ENCODE measurements at places on chromosomes 12 and 14.

- peak; percentile 83 for DNase-seq
These were observed 59.6 kb downstream of the FIGNL2 start for GRCh38 chr12:51788876-51789275.

DNA sequence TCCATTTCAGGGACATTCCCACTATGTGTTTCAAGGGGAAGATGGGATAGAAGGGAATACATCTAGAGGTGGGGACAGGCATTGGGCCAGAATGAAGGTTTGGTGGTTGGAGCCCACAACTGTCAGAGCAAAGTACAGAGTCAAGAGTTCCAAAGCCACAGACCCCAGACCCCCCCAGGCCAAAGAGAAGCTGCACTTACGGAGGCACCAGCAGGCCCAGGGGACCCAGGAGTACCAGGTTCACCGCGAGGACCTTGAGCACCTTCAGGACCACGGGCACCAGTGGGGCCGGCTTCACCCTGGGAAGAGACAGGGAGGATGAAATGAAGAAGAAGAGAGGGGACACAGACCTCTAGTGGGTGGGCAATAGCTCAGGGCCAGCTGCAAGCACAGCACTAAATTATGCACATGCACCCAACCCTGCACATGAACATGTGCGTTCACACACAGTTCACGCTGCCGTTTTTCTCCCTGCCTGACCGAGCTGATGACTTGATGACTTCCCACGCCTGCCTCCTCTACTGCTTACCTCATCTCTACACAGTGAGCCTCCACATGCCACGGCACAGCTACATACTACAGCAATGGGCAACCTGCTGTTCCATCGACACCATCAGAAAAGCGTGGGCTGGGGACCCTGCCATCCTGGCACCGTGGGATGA is 16.7 kb downstream of the COL2A1 start:
- no peak for DNase-seq

DNA sequence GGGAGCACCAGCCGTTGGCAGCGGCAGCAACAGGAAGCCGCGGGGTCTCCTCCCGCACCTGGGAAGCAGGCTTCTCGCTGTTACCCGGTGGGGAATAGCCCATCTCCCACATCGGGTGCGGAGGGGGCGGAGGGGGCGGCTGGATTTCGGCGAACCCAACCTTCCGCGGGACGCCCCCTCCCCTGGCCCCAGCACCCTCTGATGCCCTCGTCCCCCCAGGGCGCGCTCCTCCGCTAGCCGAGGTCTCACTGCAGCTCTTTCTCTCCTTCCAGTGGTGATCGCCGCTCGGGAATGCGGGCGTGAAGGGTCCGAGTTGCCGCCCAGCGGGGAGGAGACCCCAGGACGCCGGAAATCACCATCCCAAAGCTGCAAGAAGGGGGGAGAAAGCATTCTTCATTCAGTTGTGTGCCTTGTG is 303 bp downstream of the SAMD4A start:
- peak; percentile 41 for DNase-seq

GRCh38 chr12:12891080-12891880 is at the start of gene GPRC5A:
Gene GPRC5A, plus strand, starts transcription at chr12:12891562. Its CDS starts 16,688 bp downstream, at chr12:12908250.
- peak; percentile 65 for DNase-seq

DNA sequence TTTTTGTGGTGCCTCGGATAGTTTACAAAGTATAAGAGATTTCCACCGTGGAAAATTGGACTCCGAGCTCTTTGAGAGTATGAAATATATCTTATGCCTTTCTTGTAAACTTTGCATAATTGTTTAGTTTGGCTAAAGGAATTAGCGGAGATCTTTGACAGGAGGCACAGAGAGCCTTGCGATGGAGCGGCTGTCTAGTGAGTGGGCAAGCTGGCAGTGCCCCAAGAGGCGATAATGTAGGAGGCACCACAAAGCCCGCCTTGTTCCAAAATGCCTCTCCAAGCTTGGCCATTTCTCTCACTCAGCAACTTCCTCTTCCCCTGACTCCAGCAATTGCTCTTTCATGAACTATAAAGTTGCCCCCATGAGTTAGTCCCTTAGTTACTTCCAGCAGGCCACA is 270.1 kb upstream of the PRICKLE1 start:
- DNase-seq = no peak

GRCh38 chr14:51478175-51478621 is 173.5 kb upstream of the FRMD6 start:
- peak; percentile 86 for DNase-seq

- DNase-seq = peak; percentile 53
These were observed 110.5 kb downstream of the ASCL4 start for GRCh38 chr12:107884769-107885694.

DNA sequence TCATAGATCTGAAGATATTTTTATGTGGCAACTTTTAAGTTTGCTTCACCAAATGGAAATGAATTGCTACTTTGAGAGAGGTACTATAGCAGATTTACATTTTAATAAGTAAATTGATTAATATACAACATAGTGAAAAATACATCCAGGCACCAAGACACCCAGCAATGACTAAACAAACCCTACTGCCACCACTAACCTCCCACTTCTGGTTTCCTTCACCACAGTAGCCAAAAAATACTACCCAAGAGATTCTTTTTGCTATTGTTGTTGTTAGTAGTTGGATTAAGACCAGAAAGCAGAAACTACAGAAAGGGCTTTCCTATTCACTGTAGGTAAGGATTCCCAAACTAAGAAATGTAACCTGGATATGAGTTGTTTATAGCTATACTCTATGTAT is 54.1 kb downstream of the COCH start:
- DNase-seq = no peak

GRCh38 chr14:83977583-83977982 is 1552.4 kb upstream of the FLRT2 start:
- no peak for DNase-seq

GRCh38 chr12:110436231-110436630 is 13.9 kb downstream of the ARPC3 start:
- no peak for DNase-seq

DNA sequence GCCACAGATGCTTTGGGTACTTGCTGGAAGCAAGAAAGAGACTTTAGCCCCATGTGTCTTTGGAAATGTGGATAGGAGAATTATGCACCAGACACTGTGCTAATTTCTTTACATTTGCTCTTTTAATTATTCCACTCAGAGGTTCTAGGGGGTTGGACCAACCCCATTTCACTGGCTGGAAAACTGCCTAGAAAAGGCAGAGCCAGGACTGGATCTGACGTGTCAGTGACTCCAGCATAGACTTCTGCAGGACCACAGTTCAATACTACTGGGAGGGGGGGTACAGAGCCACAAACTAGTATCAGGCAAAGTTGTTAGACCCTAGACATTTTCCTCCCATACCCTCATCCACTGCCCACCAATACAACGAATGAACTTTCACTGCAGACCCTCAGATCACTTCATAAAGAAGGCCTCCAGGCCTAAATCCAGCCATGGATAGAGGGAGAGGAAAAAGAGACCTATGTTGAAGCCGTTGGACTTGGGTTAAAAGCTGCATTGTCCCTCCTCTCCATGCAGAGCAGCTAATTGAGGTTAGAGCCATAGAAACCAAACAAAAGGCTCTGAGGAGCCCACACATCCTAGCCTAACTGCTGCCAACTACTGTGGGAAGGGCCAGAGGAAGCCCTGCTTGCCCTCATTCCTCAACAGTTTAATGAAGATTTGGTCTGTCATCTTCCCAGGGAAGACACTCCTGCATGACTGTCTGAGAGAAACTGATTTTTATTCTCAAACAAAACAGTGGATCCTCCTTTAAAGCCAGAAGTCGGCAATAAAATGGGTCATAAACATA is 68.7 kb downstream of the STON2 start:
- DNase-seq = no peak

DNA sequence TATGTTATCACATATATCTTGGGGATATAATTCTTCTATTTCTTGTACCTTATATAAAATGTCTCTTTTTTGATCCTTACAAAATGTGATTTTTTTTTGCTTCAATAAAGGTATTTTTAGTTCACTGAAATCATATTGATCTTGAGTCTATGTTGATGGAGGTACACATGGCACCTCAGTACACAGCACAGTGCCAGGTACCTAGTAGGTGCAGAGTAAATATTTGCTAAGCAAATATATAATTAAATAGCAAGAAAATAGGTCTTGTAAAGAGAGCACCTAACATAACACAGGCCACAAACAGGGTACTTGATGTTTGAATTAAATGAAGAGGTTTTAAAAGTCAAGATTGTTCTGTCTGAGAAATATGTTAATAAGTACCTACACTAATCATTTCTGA is 69.7 kb downstream of the CIT start:
- DNase-seq = no peak

DNA sequence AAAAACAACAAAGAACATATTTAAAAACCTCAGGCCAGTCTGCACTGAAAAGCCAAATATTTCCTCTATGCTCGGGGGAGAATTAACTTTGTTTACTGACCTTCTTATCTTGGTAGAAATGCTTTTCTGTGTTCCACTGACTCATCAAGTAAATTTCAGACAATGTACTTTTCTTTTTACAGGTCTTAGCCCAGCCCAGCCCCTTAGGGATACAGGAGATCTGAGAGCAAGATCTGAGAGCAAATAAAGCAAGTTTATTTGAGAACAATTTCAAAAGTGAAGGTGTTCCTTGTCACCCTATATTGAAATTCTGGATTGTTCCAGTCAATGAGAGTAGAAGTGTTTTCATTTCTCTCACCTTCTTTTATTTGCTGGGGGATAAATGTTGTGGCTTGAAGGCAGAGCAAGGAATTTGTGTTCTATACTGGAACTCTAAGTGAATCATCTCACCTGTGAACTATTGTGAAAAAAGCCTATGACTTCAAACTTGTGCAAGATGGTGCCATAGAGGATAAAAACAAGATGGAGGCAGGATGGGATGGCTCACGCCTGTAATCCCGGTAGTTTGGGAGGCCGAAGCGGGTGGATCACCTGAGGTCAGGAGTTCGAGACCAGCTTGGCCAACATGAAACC is 7.9 kb upstream of the GPRC5A start:
- peak; percentile 27 for DNase-seq

GRCh38 chr14:84922370-84922769 is 607.6 kb upstream of the FLRT2 start:
- no peak for DNase-seq

DNA sequence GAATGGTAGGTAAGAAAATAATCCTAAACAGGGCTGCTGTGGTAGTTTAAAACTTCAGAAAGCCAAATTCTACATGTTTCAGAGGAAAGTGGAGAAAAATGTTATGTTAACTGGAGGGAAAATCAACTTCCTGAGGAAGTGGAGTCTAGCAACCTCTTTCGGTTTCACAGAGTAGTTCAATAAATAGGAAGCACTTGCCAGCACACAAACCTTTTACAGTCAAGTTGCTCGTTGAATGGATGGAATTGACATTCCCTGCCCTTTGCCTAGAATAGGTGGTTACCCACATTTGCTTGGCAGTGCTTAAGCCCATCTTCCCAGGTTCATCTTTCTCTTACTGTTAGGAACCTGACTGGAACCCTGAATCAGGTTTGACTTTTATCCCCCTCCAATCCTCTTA is 15.9 kb downstream of the ANKRD13A start:
- DNase-seq = no peak

DNA sequence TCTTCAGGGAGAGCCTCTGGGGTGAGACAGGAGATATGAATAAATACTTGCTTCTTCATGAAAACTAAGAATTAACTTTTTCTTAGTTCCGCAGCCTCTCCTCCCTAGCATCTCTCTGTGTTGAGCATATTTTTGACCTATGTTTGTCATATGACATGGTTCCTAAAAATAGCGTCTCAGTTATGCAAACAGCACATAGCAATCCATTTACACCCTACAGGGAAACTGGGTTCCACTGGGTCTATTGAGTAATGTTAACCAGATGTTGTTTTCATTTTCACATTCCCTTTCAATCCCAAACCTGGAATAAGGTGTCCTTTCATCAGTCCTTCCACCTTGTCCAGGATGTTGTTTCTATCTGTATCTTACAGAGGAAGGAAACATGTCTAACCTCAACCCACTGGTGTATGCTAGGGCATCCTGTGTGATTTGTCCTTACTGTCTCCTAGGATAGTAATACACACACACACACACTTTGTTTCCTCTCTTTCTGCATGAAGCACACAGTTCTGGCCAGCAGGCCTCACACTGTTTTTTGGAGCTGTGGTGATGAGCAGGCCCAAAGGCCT is 1543.5 kb downstream of the AACS start:
- no peak for DNase-seq

GRCh38 chr12:7090222-7090998 is 1.8 kb downstream of the C1R start:
- DNase-seq = no peak

DNA sequence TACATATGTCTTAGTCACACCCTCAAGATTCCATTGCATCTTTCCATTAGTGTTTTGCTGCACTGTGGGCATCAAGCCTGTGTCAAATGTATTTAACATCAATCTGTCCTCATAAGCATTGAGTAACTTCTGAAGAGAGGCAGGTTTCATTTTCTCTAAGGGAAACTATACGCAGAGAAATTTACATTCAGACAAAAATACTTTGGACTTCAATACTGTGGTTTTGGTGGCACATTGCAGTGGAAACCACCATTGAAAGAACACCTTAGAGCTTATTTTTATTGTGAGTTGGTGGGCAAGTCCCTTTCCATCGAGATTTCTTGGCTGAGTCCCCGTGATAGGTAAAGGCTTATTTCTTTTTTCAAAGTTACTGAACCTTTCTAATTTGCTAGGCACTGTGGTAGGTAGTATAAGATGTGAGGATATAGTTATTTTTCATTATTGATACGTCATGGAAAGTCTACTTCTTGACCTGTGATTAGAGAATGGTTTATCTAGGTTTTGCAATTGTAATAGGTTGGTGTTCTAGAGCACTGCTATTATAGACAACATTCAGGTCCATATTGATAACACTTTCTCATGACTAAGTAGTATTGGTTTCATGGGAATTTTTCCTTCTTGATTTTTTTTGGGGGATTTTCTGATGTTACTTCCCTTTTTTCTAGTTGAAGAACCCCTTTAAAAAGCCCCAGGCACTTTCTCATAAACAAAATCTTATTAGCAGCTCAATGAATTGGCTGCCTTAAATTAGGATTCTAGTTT is 81.9 kb downstream of the CFAP54 start:
- DNase-seq = peak; percentile 12

- DNase-seq = no peak
These were observed 92.4 kb upstream of the OVCH1 start for GRCh38 chr12:29589851-29590250.

DNA sequence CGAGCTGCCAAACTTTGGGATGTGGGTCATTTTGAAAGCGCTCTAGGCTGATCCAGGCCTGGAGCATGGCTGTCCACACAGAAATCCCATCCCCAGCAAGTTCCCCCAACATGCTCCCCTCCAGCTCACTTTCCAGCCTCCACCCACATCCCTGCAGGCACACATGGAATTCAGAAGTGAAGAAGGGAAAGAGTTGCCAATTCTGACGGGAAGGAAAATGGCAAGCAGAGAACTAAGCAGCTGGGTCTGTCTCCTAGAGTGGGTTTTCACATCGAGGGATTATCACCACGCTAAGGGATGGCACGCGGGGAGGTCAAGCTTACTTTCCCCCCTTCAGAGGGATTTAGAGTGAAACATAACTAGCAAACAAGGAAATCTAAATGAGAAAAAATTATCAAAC is 142.3 kb downstream of the RIMBP2 start:
- DNase-seq = no peak

GRCh38 chr12:6778217-6778573 is 5.9 kb downstream of the LAG3 start:
- DNase-seq = no peak

Data from fibroblast of upper back skin (primary cell).